Ammon's horn (tissue), 1 donor: ENCODE measurements at places on chromosomes 16 and 17.

GRCh38 chr16:50696575-50697420, 3.4 kb downstream of the NOD2 start:
- no peak for DNase-seq

DNA sequence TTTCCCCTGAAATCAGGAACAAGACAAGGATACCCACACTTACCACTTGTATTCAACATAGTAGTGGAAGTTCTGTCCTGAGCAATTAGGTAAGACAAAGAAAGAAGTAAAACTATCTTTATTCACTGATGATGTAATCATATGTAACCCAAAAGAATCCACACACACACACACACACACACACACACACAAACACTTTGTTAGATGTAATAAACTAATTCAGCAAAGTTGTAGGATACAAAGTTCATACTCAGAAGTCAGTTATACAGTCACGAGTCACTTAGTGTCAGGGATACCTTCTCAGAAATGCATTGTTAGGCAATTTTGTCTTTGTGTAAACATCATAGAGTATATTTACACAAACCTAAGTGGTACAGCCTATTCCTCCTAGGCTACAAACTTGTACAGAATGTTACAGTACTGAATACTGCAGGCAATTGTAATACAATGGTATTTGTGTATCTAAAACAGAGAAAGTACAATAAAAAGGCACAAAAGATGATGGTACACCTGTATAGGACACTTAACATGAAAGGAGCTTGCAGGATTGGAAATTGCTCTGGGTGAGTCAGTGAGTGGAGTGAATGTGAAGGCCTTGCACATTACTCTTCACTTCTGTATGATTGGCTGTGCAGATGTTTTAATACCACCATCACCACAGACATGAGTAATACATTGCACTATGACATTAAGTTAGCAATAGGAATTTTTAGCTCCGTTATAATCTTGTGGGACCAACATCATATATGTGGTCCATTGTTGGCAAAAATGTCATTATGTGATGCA, 370.1 kb downstream of the ZFHX3 start:
- no peak for DNase-seq

GRCh38 chr17:15124746-15125145, 140.4 kb downstream of the PMP22 start:
- no peak for DNase-seq

- no peak for DNase-seq
Observed at GRCh38 chr16:12141073-12141951, 164.8 kb downstream of the SNX29 start.

DNA sequence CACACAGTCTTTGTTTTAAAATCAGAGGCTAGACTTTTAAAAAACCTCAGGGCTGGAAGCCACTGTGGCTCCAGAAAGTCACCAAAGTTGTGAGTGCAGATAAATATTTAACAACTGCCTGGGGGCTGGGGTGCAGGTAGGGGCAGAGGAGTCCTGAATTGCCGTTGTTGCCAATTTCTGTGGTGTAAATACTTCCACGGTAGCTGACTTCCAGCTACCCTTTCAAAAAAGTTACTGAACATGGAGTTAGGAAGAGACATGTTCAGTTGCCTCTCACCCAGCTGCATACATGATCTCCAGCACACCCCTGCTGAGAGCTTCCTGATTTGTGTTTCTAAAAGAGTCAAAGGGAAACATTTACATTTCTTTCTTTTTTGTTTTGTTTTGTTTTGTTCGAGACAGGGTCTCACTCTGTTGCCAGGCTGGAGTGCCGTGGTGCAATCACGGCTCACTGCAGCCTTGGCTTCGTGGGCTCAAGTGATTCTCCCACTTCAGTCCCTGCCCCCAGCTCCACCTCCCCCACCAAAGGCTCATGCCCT, 58.7 kb downstream of the PLXDC1 start:
- DNase-seq, result no peak

DNA sequence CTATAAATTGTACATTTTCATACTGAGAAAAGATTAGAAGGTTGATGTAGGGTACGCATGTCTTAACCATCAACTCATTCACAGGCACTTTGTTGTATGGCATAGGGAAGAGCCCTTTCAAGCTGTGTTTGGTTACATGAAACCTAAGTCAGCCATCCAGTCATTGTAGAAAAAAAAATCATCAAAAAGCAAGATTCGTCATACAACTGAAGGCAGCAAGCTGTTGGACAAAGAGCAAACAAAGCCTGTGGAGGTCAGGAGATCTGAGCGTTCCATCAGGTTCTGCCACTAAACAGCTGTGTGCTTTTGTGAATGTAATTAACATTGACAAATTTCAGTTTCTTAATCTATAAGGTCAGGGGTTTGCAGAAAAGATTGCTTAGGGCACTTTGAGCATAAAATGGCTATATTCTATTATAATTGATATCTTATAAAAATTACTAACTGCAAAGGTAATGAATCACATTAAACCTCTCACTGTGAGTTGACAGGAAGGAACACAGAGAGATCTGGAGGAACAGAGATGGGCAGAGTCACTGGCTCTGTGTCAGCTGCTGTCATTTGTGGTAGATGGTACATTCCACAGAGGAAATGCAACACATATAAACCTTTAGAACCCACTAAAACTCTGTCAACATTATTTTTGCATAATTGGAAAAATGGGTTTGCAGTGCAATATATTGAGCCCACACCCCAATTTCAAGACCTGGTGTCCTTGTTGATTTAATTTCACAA, 66.3 kb upstream of the MYOCD start:
- DNase-seq, result no peak

DNA sequence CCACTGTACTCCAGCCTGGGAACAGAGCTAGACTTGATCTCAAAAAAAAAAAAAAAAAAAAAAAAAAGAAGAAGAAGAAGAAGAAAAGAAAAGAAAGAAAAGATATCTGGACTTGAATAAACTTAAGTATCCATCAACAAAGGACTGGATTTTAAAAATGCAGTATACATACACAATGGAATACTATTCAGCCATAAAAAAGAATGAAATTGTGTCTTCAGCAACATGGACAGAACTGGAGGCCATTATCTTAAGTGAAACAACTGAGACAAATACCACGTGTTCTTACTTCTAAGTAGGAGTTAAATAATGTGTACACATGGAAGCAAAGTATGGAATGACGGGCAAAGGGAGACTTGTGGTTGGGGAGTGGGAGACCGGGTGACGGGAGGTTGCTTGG, 40.1 kb upstream of the MNT start:
- no peak for DNase-seq

DNA sequence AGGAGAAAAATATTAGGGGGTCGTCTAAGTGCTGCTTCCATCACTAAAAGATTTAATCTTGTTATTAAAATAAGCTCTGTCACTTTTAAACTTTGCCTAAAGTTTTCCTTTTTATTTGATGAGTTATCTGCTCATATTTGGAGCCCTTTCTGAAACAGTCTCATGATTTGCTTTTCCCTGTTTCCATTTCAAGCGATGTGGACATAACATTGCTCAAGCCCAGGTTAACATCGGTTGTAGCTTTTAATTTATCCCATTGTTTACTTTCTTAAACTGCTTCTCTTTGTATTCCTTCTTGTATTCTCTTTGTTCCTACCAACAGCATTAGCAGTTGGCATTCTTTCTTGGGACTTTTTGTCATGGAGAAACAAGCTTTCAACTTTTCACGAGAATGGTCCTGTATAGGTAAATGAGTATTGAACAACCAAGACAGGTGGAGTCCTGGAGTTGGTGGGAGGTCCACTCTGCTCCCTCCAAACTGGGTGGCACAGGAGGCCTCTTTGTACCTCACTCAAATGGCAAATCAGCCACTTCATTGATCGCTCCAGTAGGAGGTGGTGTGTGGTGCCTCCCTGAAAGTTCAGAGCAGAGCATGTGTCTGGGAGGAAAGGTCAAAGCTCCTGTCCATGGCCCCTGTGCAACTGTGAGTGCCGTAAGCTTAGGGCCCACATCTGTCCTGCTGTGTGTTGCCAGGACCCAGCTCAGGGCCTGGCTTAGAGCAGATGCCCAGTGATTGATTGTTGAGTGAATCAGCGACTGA, 107.0 kb downstream of the CYLD start:
- no peak for DNase-seq

- DNase-seq, result no peak
Observed at GRCh38 chr17:1107777-1108477, 71.9 kb downstream of the ABR start.

- peak; percentile 33 for DNase-seq
Observed at GRCh38 chr17:29004081-29004692, 1.6 kb downstream of the SEZ6 start.

GRCh38 chr16:14024283-14024682, 46.8 kb upstream of the MRTFB start:
- DNase-seq, result no peak

DNA sequence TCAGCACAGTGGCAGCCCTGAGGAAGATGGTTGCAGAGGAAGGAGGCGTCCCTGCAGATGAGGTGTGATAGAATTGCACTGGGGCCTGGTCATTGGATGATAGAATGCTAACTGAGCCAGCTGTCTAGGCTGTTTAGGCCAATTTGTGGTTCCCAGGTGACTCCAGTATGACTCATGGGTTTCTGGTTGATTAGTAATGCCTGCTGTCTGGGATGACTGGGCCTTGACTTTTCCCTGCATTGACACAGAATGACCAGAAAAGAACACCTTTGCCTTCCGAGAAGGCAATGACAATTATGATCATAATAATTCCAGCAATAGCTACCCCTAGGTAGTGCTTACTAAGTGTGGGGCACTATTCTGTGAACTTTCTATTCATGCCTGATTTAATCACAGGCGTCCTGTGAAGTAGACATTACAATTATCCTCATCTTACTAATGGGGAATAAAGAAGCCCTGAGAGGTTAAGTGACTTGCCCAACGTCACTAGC, 31.5 kb downstream of the USP43 start:
- no peak for DNase-seq

GRCh38 chr17:18037486-18037885, 1.5 kb downstream of the ATPAF2 start:
- DNase-seq, result peak; percentile 54

DNA sequence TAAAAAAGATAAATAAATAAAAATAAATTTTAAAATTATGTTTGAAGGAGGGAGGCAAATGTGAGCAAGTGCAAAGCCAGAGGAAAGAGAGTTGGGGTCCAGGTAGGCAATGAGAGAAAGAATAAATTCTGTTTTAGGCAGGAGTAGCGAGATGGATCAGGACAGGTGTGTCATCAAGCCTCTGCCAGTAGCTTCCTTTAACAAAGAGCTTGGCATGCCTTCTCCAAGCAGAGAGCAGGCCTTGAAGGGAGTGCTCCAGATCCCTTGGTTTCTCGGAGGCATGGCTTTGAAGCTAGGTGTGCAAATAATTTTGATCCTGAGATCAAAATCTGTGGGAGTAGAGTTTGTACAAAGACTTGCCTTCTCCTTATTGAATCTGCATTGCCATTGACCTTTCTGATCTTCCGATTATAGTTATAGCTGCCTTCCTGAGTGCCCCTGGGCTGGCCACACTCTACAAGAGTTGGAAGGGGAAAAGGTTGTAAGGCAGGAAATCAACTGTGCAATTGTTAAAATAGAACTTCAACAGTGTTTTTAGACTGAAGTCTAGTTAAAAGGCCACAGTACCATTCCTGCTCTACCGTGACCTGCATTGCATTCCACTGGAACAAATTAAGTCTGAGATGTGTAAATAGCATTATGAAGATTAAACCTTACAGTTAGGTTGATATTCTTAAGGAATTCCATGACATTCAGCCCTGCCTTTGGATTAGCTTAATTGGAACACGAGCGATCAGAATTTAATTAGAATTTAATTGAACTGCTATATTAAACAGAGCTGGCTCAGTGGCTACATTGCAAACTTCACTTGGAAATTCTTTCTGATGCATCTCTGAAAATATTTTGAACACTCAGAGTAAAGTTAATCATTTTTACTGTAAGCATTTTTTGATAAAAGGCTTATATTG, 33.7 kb downstream of the IQCK start:
- no peak for DNase-seq

- peak; percentile 32 for DNase-seq
Observed at GRCh38 chr17:67994817-67995569, 1.3 kb downstream of the C17orf58 start.

GRCh38 chr17:47177261-47177660, 11.8 kb downstream of the CDC27 start:
- DNase-seq, result no peak

- no peak for DNase-seq
Observed at GRCh38 chr17:57679906-57680695, 65.0 kb downstream of the CCDC182 start.

DNA sequence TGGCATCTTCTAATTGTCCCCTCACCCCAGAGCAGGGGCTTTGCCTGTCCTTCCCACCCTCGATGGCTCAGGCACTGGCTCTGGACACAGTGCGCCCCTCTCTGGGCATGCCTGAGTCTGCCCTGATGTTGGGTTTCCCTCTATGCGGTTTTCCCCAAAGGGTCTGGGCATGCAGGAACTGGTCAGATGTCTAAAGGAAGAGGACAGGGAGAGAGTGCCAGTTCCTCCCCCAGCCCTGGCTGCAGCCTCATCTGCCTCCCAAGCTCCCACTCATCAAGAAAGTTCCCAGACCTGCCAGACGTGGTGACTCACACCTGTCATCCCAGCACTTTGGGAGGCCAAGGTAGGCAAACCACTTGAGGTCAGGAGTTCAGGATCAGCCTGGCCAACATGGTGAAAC, 41.3 kb upstream of the PABPN1L start:
- no peak for DNase-seq

DNA sequence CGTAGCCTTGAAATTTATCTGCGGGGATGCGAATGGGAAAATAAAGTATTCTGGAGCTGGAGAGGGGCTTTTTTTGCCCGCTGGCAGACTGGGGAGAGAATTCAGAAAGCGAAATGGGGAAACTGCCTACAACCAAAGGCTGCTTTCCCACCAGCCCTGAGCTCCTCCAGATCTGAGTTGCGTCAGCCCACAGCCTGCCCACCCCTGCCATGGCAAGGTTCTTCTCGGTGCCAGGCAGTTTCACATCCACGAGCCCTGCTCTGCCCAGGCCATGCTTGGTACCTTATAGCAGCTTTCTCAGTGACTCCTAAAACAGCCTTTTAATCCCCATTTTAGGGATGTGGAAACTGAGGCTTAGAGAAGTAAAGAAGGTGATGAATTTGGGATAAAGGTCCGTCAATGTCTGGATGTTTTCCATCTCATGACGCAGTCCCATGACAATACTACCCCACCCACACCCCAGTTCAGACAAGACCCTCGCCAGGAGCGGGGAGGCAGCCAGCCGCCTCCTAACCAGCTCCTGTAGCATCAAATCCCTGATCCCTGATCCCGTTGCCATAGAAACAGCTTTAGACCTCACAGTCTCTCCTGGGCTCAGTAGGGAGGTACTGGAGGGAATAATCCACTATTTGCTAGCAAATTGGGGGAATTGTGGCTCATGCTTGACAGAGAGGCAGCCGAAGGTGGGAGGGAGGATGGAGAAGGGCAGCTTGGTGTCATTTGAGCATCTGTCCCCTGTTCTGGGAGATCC, 113.5 kb downstream of the MGAT5B start:
- DNase-seq, result no peak
